ENCODE measurements at places on chromosomes 11 and 22.
A peak's percentile ranks its signal among the peaks of the same experiment; 100 is the strongest.

DNA sequence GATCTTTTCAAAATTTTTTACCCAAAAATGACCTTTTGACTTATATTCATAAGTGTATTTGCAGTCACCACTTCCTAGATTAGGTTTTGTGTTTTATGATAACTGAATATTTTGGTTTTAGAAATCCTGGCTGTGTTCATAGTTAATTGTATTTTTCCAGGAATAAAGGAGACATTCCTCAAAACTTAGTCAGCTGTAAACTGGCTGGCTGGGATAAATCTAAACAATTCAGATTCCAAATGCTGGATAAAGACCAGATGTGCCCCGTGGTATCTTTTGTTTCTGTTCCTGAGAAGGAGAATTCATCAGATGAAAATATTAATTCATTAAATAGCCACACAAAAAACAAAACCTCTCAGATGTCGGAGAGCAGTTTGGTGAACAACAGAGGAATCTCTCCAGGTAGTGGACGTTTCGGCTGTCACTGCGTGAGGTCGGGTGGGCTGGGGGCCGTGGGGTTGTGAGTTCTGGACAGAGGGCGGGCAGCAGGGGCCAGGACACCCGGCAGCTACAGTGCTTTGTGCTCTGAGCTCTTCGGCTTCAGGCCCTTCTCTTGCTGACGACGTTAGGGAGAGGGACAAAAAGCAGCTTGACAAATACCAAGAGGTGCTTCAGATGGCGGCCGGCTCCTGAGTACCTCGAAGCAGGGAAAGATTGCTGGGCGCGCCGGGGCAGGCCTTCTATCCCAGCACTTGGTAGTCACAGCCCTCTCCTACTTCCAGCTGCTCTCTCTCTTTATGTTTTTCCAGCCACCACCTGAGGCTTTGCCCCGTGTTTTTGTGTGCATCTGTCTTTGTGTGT is 24.6 kb downstream of the MOV10L1 start:
- DNase-seq = peak; percentile 85

GRCh38 chr22:25749420-25750169 is 7.6 kb downstream of the MYO18B start:
- no peak for DNase-seq

DNA sequence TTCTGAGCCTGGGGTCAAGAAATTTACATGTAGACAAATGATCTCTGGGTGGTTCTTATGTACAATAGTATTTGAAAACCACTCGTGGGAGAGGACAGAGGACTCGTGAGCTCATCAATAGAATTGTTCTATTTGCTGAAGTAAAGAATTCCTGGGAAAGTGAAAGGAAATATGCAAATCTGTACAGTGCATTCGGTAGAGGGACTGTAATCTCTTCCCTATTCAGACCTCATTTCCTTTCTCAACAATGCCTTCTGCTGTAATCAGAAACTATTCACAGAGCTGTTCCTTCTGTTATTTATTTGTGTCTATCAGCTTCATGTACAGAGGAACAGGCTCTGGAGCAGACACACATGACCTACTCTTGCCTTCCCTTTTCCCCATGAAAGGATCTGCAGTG is 709.4 kb upstream of the KIRREL3 start:
- DNase-seq = no peak

GRCh38 chr22:25120093-25120561 is 79.5 kb upstream of the CRYBB3 start:
- no peak for DNase-seq

- no peak for DNase-seq
Observed at GRCh38 chr11:60310407-60310998, 16.6 kb upstream of the MS4A6E start.
